BJ (cell line): ENCODE measurements at places on chromosomes 4 and X.

- DNase-seq = no peak
These were observed 113.7 kb downstream of the CHRNA9 start for GRCh38 chr4:40448875-40449274.

- DNase-seq = no peak
These were observed 71.3 kb upstream of the ANKRD50 start for GRCh38 chr4:124783847-124784246.

DNA sequence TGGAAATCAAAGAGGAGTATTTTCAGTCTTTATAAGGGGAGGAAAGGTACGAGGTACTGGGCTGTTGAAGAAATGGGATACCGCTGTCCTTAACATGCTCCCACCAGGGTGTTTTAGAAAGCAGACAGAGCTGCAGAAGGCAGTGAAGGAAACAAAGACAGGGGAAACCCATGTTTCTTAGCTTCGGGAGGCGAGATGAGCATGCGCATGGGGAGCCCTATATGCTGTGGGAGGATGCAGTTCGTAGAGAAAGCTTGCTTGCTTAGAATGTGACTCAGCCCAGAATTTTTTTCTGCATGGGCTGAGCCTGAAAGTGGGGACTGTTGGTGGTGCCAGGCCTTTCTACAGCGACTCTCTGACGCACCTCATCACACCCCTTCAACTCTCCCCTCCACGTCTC, 28.8 kb upstream of the SCOC start:
- no peak for DNase-seq

GRCh38 chrX:36640232-36640631, 367.9 kb upstream of the FAM47C start:
- no peak for DNase-seq

DNA sequence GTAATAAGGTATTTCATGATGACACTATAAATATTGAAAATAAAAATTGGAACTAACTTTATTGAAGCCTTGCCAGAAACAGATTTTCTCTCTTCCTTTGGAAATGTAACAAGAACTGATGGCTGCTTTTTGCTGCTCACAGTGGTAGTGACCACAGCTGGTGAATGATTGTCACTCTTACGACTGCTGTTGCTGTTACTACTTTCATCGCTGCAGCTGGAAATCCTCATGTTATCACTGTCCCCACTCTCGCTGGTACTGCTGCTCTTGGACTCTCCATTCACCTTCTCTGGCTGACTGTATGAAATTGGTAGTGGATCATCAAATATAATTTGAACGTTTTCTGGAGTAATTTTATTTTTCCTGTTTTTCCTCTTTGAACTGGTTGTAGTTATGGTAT, 28.5 kb upstream of the COX18 start:
- DNase-seq = no peak
